Kidney (tissue), 22 donors: ENCODE measurements at places on chromosomes 7 and 10. TPM values are rescaled to one million over a fixed set of nuclear protein-coding genes. Genes with fewer than 3 reads are reported as not detected.

Gene MMD2
- total RNA-seq, result not detected

Gene PPP1R17
- not detected for total RNA-seq

Gene NSUN6
- total RNA-seq, result 19.3 TPM

Gene TUBAL3
- total RNA-seq, result 0.44 TPM

Gene DRGX
- not detected for total RNA-seq

Gene SPDYE3
- not detected for total RNA-seq

Gene PRKG1
- 14.8 TPM for total RNA-seq

Gene MPP7
- 11.6 TPM for total RNA-seq

Gene HOXA5
- total RNA-seq, result 38.0 TPM

Gene CLDN3
- 180 TPM for total RNA-seq

GRCh38 chr7:111408724-111409123 is 153.6 kb downstream of the IMMP2L start:
- H3K27me3 ChIP-seq, result no peaks in the 10 kb centered on the region
- H3K36me3 ChIP-seq, result no peaks in the 10 kb centered on the region
- H3K27ac ChIP-seq, result no peak overlapping the region
- no peak overlapping the region for H3K4me3 ChIP-seq
- no peaks in the 10 kb centered on the region for H3K4me1 ChIP-seq

GRCh38 chr7:17640730-17641377 is 299.4 kb downstream of the SNX13 start:
- no peak overlapping the region for H3K4me3 ChIP-seq
- no peaks in the 10 kb centered on the region for H3K27me3 ChIP-seq
- no peak for DNase-seq
- no peaks in the 10 kb centered on the region for H3K4me1 ChIP-seq
- H3K27ac ChIP-seq, result no peak overlapping the region

- H3K4me1 ChIP-seq, result no peaks in the 10 kb centered on the region
- no peaks in the 10 kb centered on the region for H3K27me3 ChIP-seq
- H3K36me3 ChIP-seq, result no peaks in the 10 kb centered on the region
- no peak for DNase-seq
- no peak overlapping the region for H3K4me3 ChIP-seq
- H3K27ac ChIP-seq, result no peak overlapping the region
These were observed 7.2 kb downstream of the INA start for GRCh38 chr10:103284170-103284569.

GRCh38 chr10:68559841-68560185 is 324 bp upstream of the TET1 start:
- DNase-seq, result no peak
- no peaks in the 10 kb centered on the region for H3K36me3 ChIP-seq
- peak overlapping the region; percentile 63 for H3K4me3 ChIP-seq

- H3K36me3 ChIP-seq, result peaks cover 23% of the 10 kb centered on the region
- DNase-seq, result no peak
- H3K4me3 ChIP-seq, result no peak overlapping the region
- H3K4me1 ChIP-seq, result peaks cover 21% of the 10 kb centered on the region
These were observed 5.2 kb downstream of the GOT1 start for GRCh38 chr10:99425204-99425603.

GRCh38 chr7:28481091-28481926 is 69.0 kb downstream of the CREB5 start:
- no peaks in the 10 kb centered on the region for H3K4me1 ChIP-seq
- H3K36me3 ChIP-seq, result no peaks in the 10 kb centered on the region
- H3K27ac ChIP-seq, result no peak overlapping the region
- H3K4me3 ChIP-seq, result no peak overlapping the region
- DNase-seq, result no peak
- H3K27me3 ChIP-seq, result no peaks in the 10 kb centered on the region

DNA sequence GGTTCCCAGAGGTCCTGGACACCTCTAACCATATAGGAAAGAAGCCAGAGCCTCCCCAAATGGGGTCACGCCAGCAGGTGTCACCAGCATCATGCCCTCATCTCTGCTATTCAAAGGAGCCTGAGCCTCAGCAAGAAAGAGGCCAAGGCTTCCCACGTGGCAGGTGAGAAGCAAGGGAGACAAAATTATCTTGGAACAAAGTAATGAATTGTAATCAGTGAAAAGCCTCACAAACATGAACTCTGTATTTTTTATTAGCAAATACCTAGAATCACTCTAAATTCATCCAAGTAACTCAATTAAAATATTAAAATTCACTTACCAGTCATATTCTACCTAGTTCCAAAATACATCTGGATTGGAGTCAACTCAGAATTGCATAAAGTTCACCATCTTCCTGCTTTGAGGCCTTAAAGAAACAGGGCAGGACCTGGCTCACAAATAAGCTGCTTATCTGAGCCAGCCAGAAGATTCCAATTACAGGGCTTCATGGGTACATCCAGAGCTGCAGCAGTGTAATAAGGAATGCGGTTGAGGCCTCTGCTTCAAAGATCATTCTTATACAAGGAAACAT is 68.7 kb downstream of the SGMS1 start:
- H3K4me3 ChIP-seq, result no peak overlapping the region
- H3K36me3 ChIP-seq, result no peaks in the 10 kb centered on the region
- no peaks in the 10 kb centered on the region for H3K27me3 ChIP-seq
- H3K4me1 ChIP-seq, result peaks cover 39% of the 10 kb centered on the region
- H3K27ac ChIP-seq, result no peak overlapping the region
- no peak for DNase-seq

GRCh38 chr7:26858735-26859134 is 5.7 kb downstream of the SKAP2 start:
- no peaks in the 10 kb centered on the region for H3K36me3 ChIP-seq
- H3K4me1 ChIP-seq, result no peaks in the 10 kb centered on the region
- peak overlapping the region; percentile 69 for H3K4me3 ChIP-seq
- DNase-seq, result no peak
- H3K27ac ChIP-seq, result peak overlapping the region; percentile 86
- peaks cover 2% of the 10 kb centered on the region for H3K27me3 ChIP-seq

DNA sequence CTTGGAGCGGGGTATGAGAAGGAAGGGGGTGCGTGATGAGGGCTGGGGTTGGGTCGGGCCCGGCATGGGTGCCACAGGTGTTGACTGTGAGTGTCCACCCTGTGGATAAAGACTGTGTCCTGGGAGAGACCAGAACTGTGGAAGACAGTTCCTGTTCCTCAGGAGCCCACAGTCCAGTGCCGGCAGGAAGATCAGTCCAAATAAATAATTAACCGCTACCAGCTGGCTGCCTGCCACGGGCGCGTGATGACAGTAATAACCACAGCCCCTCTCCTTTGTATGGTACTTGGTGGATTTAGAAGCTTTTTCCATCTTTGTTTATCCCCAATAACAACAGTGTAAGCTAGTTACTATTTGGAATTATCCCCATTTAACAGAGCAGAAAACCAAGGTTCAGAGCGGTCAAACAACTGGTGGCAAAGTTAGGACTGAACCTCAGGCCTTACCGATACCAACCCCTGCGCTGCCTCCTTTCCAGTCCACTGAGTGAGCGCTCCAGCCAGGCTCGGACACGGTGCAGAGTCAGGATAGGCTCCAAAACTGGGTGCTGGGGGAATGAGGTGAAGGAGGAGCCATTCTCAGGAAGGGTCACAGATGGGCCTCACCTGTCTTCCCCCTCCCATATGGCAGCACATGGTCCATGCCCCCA is 5.1 kb downstream of the ZMIZ1 start:
- H3K4me1 ChIP-seq, result peaks cover 63% of the 10 kb centered on the region
- H3K4me3 ChIP-seq, result peak overlapping the region; percentile 50
- H3K36me3 ChIP-seq, result no peaks in the 10 kb centered on the region
